ENCODE measurements at places on chromosomes 6 and 20.
A peak's percentile ranks its signal among the peaks of the same experiment; 100 is the strongest.

DNA sequence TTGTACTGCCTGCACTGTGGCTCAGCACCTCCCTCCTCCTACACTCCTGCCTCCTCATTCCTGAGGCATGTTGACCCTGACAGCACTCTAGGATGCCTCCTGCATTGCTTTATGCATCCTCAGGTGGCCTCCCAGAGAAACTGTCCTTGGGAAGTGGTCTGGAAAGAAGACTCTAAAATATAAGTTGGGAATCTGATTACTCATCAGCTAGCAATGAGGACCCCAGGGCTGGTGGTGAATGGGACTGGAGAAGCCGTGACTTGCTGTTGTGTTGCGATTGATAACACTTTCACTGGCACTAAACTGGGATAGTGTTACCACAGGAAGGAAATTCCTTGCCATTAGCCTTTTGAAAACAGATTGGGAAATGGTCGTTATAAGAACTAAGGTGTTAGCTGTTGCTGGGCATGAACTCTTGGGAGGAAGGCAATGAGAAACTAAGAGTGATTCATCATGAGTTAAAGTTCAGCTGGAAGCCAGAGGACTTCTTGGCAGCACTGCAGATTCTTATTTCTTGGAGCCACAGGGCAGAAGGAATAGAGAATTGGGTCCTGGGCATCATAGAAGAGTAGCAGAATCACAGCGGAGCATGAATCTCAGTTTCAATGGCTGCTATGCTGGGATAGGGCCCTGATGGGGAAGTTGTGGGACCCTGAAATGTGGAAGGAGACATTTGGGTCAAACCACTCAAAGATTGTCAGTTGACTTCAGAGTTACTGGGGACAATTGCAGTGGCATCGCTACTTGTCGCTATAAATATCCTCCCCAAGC lies 10.1 kb upstream of the SIRPD start:
- DNase-seq: no peak

- no peak for DNase-seq
Measured at GRCh38 chr6:5840734-5841390, 165.9 kb downstream of the NRN1 start.

GRCh38 chr6:24996269-24996836 lies 60.6 kb upstream of the RIPOR2 start:
- DNase-seq: no peak

DNA sequence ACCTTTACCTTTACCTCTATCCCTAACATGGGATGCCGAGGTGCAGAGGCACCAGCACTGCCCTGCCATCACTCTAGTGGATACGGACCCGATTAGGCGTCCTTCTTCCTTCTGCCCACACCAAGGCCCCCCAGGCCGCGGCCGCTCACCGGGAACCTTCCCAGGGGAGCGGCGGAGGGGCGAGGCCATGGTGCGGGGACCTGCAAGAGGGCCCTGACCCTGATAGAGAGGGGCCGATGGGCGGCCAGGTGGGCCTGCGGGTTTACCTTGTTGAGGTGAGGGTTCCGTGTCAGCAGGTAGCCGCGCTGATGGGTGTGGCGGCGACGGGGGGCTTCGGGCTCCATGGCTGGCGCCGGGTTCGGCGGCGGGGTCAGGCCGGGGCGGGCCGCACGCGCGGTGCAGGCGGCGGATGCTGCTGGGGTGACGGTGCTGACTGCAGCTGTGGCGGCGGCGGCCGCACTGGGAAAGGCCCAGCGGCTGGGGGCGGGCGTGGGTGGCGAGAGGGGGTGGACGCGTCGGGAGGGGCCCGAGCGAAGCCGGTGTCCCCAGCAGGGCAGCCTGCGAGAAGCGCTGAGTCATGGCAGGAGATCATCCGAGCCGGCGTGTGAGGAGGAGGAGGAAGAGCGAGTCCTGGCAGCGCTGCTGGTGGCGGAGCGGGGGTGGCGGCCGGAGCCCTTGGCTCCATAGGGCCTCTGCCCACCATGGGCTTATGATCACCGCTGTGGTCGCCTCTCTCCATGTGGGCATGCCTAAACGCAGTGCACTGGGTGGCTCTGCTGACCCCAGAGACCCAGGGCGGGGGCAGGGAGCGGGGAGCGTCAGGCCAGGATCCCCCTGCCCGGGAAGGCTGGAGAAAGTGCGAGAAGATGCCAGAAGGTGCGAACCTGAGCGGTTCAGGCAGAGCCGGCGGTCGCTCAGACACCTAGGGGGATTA lies at the start of gene ME1:
Gene ME1 (minus strand): TSS at position 441 of the 934 bp plus-strand sequence. CDS start 97 bp downstream, at position 344.
- DNase-seq: peak; percentile 7

GRCh38 chr6:34177181-34177591 lies 31.3 kb upstream of the GRM4 start:
- DNase-seq: no peak

DNA sequence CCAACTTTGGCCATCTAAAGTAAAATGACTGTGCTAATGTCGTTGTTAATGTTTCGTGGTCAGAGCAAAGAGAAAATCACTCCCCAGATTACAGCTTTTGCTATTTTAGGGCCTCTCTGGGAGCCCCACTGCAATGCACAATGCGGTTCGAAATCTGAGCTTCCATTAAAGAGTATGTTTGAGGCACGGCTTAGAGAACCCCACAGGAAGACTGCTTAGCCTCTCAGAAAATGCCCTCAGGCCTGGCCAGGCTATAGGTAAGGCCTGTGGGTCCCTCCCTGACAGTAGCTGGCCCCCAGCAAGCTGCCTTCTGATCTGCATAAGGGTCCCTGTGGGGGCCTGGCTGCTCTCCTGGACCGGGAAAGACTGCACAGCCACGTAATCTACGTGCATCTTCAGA lies 274.6 kb downstream of the PTPRT start:
- no peak for DNase-seq

- no peak for DNase-seq
Measured at GRCh38 chr6:43865932-43866645, 96.1 kb downstream of the VEGFA start.

DNA sequence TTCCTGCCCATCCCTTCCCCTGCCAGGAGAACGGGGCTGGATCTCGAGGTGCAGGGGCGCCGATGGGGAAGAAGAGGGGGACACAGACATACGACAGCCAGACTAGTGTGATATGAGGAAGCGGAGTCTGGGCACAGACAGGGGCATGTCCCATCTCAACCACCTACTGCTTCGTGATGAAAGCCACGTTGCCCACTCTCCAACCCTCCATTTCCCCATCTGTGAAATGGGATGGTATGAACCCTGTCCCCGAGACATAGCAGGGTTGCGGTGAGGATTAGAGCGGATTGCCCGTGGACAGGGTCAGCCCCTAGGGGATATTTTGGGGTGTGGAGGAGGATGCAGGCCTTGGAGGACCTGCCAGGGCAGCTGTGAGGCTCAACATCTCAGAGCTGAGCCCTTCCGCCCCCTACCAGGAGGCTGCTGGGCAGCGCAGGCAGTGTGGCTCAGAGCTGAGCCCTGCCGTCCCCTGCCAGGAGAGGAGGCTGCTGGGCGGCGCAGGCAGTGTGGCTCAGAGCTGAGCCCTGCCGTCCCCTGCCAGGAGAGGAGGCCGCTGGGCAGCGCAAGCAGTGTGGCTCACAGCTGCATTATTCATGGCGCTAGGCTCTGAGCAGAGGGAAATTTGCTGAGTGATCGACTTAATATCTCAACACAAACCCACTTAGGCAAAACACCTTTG lies 71.7 kb downstream of the GRM4 start:
- no peak for DNase-seq

DNA sequence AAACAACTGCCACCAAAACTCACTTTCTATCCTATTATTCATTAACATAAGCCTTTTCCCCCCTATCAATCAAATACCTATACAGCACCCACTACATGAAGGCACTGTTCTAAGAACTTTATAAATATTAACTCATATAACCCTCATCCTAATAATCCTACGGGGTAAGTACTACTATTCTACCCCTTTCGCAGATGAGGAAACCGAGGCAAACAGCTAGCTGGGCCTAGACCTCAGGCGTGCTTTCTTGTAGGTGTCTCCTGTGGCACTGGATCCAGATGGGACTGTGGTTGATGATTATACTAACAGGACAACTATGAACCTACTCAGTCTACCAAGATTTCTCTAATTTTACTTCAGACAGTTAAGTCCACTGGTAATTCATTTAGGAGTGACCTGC lies 131.6 kb downstream of the ZMYND8 start:
- no peak for DNase-seq

GRCh38 chr6:155085582-155086257 lies 90.6 kb downstream of the TIAM2 start:
- DNase-seq: no peak

DNA sequence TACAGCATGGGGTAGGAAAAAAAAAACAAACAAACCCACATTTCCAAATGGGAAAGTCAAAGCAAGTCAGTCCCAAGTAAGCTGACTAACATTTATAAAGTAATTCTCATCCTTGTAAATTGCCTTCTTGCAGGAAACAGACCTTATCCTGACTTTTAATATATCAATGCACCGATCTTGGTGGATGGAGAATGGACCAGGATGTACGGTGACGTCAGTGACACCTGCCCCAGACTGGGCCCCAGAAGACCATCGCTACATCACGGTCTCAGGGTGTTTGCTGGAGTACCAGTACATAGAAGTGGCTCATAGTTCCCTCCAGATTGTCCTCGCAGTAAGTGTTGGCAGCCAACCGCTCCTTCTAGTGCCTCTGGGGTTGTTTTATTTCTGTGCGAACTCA lies 304.2 kb upstream of the RNF217 start:
- DNase-seq: no peak

DNA sequence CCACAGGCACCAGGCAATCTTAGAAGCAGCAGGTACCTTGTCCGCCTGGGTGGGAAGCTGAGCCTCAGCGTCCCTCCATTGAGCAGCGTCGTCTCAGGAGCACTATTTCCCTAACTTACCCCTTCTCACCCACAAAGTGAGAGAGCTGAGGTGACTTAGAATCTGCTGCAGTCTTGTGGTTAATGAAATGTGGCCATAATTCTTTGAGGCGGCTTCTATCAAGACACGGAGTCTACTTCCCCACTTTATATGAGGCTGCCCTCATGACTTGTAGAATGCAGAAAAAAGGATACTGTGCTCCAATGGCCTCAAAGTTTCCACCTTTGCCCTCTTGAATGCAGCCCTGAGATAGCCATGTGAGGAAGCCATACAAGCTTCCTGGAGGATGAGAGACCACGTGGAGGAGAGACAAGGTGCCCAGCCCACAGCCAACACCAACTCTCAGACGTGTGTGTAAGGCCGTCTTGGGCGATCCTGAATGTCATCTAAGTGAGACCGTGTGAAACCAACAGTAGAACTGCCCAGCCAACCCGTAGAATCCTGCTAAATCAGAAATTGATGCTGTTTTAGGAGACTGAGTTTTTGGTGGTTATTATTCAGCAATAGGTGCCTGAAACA lies 9.1 kb upstream of the TAGAP start:
- no peak for DNase-seq

All from stimulated activated CD4-positive, alpha-beta T cell treated with anti-CD3 and anti-CD28 coated beads, Interleukin-1b, Interleukin-23, amount 100 ng/mL, for 24 hours (primary cell).